ENCODE measurements at places on chromosomes 16 and 17.

GRCh38 chr16:21722771-21723455 lies 59.1 kb downstream of the OTOA start:
- no peak for DNase-seq

GRCh38 chr16:27778926-27779570 lies 229.1 kb downstream of the KATNIP start:
- no peak for DNase-seq

DNA sequence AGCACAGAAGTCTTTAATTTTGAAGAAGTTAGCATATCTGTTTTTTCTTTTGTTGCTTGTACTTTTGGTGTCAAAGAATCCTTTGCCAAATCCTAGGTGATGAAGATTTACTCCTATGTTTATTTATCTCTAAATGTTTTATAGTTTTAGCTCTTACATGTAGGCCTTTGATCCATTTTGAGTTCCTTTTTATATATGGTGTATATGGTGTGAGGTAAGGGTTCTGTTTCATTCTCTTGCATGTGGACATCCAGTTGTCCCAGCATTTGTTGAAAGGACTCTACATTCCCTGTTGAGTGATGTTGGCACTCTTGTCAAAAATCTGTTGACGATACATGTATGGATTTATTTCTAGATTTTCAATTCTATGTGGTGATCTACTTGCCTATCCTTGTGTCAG lies 62.2 kb downstream of the RNF213 start:
- no peak for DNase-seq

DNA sequence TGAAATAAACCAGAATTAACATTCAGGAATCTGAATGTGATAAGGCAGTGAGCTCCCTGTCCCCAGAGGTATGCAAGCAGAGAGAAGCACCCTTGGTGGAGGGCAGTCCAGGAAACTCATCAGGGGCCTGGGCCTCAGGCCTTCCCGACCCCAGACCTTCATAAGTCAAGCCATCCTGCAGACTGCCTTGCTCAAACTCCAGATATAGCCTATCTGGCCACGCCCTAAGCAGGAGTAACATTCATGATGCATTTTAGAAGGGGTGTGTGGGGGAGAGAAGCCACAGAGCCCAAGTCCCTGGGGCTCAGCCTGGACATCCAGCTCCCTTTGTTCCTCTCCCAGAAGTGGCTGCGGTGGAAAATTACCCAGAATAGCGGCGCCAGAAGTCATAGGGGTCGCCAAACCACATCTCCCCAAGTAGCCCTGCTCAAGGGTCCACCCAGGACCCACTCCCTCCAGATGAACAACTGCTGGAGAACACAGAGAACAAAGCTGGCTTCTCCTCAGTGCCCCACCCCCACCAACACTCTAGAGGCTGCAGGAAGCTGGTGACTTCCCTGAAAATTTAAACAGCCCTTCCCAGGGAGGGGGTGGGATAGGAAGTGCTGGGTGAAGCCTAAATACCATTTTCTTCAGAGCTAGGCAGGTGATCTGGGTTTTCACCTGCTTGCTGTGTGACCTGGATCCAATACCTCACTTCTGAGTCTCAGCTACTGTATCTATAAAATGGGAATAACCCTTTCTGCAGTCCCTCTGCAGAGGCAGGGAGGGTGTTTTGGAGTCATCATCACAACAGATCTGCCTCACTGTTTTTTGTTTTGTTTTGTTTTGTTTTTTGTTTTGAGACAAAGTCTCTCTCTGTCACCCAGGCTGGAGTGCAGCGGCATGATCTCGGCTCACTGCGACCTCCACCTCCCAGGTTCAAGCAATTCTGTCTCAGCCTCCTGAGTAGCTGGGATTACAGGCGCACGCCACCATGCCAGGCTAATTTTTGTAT lies 1.5 kb upstream of the SREBF1 start:
- DNase-seq: no peak

GRCh38 chr16:75305364-75306098 lies 54.1 kb upstream of the BCAR1 start:
- peak; percentile 40 for DNase-seq

DNA sequence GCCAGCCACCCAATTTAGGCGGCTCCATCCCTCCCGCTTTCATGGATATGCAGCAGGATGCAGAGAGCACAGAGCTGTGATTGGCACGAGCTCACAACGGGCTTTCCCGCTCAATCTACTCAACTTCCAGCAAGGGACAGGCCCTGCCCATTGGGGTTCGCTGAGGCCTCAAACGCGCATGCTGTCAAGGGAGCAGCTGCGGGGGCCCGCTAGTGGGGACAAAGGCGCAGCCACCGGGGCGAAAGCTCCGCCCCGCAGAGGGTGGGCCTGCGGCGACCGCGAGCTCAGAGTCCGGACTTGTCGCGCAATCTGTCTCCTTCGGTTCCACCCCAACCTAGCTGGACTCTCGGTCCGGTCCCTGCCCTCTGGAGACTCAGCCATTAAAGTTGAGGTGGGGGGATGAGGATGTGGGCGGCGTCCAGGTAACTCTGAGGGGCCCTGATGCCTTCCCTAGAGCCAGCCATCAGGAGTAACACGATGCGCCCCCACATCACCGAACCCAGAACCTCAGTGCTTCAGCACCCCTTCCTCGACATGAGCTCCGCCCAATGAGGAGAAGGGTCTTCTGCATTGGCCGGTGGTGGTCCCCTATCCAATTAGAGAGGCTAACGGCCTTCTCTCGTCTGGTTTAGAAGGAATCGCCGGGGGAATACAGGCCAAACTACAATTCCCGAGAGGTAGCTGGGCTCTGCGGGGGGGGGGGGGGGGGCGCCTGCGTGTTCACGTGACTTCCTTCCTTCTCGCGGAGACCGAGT lies 489 bp upstream of the NFATC3 start:
- DNase-seq: peak; percentile 95

DNA sequence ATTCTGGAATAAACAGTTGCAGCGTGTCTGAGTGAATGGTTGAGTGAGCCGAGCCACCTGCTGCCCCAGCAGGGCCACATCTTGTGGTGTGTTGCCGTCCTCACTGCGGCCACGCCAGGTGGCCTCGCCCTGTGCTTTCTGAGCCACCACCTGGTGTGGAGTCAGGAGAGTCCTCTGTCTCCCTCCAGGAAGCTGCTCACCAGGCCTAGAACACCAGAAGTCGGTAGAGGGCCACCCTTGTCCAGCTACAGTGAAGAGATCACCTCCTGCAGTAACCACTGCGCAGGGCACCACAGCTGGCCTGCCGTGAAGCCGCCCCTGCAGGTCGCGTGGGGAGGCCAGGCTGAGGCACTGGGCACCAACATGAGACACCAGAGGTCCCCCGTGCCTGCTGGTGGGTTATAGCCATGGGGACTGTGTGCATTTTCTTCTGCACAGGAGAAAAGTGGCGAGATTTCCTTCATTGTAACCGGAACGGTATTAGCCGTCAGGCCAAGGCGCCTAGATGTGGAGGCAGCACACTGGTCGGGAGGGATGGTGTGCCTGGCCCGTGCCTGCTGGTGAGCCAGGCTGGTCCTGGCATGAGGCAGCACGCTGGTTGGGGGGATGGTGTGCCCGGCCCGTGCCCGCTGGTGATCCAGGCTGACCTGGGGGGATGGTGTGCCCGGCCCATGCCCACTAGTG lies 28.9 kb upstream of the FOXK2 start:
- DNase-seq: no peak

DNA sequence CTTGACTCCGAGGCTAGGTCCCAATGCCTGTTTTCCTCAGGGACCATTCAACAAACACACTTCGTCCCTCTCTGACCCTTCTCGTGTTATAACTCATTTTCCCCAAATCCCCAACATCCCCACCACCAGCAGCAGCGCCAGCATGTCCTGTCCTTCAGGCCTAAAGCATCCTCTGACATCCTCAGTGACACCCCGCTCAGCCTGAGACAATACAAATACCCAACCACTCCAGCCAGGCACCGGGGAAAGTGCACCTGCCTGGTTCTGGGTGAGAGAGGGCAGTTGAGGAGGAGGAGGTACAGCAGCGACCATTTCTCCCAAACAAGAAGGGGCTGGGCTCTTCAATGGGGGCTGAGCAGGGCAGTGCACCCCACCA lies 4.7 kb downstream of the MNT start:
- DNase-seq: no peak

GRCh38 chr16:65937455-65937854 lies 429.0 kb upstream of the CDH5 start:
- DNase-seq: no peak

- peak; percentile 88 for DNase-seq
Observed at GRCh38 chr16:4734063-4734729, at the start of the genes ANKS3 and DNAAF8. ANKS3 (minus strand) TSS chr16:4734271; CDS start chr16:4730149, 4,122 bp downstream. DNAAF8 (plus strand) TSS chr16:4734537; CDS start chr16:4736515, 1,978 bp downstream.

DNA sequence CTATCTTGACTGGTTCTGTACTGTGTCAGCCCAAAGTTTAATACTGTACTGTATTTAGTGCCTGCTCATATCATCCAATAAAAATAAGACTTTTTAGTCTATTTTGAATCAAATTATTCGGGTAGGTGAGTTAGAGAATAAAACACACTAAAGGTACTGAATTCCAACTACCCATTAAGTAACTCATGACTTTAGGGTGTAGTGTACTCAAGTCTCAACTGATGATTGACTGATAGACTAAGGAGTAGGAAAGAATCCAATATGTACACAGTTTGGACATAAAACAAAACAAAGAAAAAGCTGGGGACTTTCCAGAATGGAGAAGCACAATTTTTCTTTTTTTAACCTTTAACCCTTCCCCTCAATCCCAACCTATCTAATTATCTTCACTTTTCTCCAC lies 4.1 kb downstream of the EZH1 start:
- no peak for DNase-seq

DNA sequence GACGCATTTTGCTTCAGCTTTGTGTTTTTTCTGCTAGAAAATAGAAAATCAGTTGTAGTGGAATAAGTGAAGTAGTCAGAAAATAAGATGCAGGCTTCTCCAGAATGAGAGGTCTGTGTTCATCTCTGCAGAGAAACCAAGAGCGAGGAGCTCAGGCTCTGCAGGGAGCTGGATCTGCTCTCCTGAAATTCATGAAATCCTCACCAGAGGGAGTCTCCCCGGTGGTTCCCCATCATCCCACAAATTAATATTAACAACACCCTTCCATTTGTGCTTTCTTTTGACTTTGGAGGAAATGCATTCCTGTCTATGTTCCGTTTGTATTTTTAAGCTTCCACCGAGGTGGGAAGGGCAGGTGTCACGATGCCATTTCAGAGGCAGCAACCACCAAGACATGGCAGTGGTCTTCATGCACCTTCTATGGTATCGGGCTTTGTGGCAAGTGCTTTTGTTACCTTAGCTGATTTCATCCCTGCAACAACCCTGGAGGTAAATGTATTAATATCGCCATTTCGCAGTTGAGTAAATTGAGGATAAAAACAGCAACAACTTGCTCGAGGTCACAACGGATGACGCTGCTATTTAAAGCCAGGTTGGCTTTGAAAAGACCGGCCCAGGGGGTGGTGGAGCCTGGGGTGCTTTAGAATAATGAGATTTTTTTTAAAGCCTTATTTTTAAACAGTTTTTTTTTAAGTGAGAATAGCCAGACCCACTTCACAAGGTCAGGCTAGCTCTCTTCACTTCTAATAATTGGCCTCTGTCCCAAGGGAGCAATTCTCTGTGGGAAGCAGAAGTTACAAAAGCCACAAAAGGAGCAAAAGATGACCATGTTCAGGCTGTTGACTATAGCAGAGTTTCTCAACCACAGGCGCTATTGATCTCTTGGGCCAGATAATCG lies 367.6 kb upstream of the ERCC4 start:
- no peak for DNase-seq

DNA sequence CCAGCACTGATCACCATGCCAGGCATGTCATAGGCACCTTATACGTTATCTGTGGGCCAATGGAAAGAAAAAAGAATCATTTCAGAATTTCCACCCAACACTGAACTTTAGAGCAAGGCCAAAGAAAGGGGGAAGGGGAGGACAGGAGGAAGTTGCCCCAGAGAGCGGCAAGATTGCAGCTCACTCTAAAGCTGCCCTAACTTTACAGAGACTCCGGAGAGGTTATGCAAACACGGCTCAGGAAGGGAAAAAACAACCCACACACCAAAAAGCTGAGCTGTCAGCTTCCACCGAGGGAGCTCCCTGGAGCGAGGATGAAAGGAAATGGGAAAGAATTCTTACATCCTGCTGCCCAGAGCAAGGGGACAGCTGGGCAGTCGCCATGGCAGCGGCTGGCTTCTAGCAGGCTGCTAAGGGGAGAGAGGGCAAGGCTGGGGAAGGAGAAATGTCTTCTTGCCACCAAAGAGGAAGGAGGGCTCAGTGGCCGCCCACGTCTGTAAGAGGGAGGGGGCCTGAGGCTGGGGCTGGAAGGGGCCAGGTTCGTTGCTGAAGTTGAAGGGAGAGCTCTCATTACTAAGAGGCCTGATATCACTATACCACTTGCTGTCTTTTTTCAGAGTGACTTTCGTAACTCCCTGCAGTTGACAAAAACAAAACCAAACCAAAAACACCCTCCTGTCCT lies 18.2 kb downstream of the COTL1 start:
- peak; percentile 72 for DNase-seq

- DNase-seq: no peak
Observed at GRCh38 chr16:60123392-60124023, 1389.4 kb upstream of the GOT2 start.

DNA sequence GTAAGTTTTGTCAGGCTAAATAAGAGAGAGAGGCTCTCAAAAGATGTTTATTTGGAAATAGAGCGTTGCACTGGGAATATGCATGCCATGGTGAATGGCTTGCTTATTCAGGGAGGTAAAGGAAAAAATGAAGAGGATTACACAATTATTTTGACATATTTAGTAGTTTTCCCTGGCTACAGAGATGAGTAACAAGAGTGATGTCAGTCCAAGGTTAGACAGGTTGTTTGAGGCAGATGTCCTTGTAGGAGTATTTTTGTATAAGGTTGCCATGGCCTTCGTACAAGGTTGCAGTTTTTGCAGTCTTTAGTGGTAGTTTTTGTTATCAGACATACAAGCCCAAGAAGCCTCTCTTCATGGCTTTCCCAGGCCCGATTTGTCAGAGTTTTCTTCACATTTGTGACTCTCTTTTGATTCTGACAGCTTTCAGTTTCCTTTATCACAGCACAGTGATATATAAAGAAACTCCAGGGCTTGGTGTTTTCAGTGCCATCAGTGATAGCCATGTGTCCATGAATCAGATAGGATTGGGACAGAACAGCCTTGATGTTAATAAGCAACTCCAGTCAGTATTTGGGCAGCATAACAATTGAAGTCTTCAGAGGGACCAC lies 18.7 kb upstream of the LGALS9 start:
- peak; percentile 28 for DNase-seq

DNA sequence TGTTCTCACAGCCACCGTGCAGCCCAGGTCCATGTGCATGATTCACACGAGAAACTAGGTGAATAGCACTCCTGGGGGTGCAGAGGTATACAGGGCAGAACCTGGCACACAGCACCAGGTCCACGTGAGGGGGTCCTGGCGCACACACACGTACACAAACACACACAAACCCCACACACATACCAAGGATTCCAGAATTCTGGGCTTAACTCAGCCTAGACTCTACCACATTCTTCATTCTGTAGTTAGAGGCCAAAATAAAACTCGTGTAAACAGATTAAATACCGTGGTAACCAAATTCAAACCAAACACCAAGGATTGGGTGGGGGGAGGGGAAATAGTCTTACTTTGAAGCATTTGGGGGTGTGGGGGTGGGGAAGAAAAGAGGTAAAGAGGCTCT lies 58.5 kb downstream of the XYLT1 start:
- no peak for DNase-seq

- DNase-seq: no peak
Observed at GRCh38 chr17:1347589-1348323, 52.3 kb downstream of the YWHAE start.
